NCI-H1092 (cell line): ENCODE measurements at places on chromosomes 1 and 21.
A peak's percentile ranks its signal among the peaks of the same experiment; 100 is the strongest.

GRCh38 chr1:222713091-222713961, 962 bp downstream of the BROX start:
- peak; percentile 96 for DNase-seq

GRCh38 chr1:240555524-240555923, 56.4 kb downstream of the GREM2 start:
- no peak for DNase-seq

- DNase-seq = no peak
Measured at GRCh38 chr1:194268839-194269238, 1082.4 kb upstream of the B3GALT2 start.

GRCh38 chr1:177423090-177423489, 252.3 kb downstream of the BRINP2 start:
- DNase-seq = no peak

GRCh38 chr1:23889074-23889473, 21.0 kb upstream of the FUCA1 start:
- no peak for DNase-seq

DNA sequence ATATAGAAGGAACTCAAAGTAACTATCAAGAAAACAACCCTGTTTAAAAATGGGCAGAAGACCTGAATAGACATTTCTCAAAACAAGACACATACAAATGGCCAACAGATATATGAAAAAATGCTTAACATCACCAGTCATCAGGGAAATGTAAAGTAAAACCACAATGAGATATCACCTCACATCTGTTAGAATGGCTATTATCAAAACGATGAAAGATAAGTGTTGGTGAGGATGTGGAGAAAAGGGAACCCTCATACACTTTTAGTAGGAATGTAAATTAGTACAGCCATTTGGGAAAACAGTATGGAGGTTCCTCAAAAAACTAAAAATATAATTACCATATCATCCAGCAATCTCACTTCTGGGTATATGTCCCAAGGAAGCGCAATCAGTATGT, 3.0 kb downstream of the CTSS start:
- DNase-seq = no peak

DNA sequence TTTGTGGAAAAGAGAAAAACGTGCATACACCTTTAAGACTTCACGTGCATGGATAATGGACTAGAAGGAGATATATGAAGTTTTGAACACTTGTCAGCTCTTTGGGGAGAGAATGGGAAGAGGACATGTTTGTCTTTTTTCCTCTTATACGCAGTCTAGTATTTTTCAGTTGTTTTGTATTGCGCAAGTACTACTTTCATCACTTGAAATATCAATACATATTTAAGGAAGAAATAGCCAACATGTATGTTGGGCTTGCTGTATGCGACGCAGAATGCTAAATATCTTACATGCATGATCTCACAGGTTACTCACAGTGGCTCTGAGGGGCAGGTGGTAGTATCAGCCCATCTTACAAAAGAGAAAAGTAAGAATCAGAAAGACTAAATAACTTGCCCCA, 176.5 kb upstream of the RUNX1 start:
- DNase-seq = no peak

DNA sequence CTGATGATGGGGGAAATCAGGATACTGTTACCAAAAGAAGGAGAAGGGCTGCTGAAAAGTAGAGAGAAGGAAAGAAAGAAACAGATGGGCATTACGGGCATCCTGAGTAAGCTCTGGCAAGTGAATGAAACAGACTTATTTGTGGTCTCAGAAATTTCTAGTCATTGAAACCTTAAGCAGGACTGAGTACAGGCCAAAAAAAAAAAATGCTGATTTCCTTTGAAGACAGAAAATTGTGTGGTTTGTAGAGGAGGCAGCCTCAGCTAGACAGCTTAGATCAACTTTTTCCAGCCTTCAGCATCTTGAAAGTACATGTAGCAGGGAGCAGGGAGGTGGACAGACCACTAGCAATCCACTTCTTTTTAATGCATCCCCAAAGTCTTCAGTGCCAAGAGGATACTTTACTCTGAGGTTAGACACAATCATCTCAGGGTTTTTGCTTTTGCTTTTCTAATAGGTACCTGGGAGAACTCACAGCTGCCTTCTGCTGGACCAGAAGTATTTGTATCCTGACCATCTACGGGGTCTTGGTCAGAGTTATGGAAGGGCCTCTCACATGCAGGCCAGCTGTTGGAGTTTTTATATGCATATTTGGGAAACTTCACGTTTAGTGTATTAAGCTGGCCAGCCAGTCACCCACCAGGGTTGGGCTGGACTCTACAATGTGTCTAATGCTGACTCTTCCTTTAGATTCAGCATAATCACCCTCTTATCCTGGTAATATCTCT, 10.6 kb upstream of the CAPZB start:
- no peak for DNase-seq

DNA sequence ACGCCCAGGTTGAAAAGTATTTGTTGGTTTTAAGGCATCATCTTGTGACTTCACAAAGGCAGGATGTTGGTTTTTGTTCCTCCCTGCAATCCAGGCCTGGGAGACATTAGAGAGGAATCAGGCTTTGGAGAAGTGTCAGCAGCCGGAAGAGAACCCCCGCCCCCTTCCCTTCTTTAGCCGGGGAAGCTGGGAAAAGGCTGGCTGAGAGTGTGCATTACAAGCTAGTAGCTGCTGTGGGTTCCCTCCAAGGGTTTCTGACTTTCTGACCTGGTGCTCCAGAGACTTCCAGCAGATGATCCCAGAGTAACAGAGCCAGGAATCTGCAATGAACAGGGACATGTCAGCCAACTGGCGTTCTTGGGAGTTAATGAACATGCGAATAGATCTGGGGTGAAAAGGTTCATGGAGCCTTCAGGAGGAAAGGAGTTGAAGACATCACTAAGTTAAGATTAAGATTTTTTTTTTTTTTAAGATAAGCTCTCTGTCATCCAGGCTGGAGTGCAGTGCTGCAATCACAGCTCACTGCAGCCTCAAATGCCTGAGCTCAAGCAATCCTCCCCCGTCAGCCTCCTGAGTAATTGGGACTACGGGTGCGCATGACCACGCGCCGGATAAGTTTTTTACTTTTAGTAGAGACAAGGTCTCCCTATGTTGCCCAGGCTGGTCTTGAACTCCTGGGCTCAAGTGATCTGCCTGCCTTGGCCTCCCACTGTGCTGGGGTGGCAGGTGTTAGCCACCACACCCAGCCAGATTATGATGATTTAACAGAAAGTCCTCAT, 7.5 kb downstream of the DISP3 start:
- DNase-seq = no peak

GRCh38 chr1:115144176-115144575, 54.9 kb upstream of the TSPAN2 start:
- DNase-seq = no peak

- no peak for DNase-seq
Measured at GRCh38 chr1:177256153-177257075, 85.7 kb downstream of the BRINP2 start.

DNA sequence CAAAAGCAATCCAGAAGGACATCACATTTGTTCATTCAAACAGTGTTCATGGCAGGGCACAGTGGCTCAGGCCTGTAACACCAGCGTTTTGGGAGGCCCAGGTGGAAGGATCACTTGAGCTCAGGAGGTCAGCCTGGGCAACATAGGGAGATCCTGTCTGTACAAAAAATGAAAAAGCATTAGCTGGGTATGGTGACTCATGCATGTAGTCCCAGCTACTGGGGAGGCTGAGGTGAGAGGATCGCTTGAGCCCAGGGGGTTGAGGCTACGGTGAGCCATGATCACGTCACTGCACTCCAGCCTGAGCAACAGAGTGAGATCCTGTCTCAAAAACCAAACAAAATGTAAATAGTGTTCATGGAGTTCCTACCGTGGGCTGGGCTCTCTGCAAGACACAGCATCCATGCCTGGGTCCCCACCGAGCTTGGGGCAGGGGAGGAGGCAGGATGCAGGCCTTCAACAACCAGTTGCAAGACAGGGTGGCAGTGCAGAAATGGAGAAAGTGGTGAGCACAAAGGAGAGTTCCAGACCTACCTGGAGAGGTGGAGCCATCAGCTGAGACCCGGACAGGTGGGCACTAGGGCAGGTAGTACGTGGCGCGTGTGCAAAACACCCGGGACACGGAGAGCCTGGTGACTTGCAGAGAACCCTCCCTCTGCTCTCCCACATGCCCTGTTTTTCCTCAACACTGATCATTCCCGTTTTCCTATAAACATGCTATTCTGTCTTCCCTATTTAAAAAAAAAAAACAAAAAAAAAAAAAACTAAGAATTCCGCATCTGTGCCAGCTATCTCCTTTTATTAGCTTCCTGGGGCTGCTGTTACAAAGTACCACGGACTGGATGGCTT, 138.9 kb downstream of the TOMM20 start:
- no peak for DNase-seq

- no peak for DNase-seq
Measured at GRCh38 chr21:36706951-36707762, 8.2 kb downstream of the SIM2 start.

- DNase-seq = peak; percentile 51
Measured at GRCh38 chr1:229058729-229059128, 212.2 kb upstream of the RAB4A start.

- no peak for DNase-seq
Measured at GRCh38 chr1:19239876-19240275, 11.4 kb downstream of the EMC1 start.

DNA sequence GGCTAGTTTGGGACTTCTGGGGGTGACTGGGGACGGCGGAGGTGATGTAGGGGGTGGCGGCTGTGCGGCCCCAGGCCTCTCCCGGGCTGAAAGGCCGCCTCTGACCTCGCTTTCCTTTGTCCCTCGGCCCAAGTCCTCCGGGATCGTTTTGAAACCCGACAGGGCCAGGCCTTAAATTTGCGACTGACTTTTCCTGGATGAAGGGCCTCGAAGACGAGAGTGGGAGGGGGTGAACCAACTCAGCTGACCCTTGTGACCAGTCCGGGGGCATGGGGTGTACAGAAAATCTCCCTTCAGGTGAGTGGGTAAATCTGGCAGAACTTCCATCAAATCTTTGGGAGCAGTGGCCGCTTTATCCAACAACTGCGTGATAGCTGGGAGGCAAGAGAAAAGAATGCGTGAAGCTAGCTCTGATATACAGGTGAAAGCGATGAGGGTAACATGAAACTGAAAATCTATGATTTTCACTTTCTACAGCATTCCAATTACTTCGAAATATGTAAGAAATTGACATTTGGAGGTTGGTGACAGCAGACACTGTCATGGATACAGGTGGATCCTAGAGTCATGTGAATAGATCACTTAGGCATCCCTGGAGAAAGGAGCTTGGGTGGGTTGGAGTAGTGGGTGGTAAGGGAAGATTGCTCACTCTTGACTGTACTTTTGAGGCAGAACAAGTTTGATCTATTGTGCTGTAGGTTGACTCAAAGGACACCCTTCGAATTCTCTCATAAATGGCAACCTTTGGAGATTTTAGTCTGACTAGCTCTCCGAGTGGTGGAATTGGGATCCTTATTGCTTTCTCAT, 885 bp downstream of the AHCYL1 start:
- DNase-seq = no peak

- DNase-seq = no peak
Measured at GRCh38 chr1:33876970-33877650, 13.2 kb downstream of the HMGB4 start.
